ENCODE measurements at places on chromosomes 3 and 15.

- no peak for DNase-seq
Observed at GRCh38 chr3:86951322-86951721, 39.6 kb downstream of the VGLL3 start.

GRCh38 chr3:189121092-189121491, 50.7 kb upstream of the TPRG1 start:
- no peak for DNase-seq

- no peak for DNase-seq
Observed at GRCh38 chr3:184604039-184604601, 42.5 kb downstream of the EPHB3 start.

GRCh38 chr15:94670438-94671034, 439.2 kb downstream of the MCTP2 start:
- no peak for DNase-seq

DNA sequence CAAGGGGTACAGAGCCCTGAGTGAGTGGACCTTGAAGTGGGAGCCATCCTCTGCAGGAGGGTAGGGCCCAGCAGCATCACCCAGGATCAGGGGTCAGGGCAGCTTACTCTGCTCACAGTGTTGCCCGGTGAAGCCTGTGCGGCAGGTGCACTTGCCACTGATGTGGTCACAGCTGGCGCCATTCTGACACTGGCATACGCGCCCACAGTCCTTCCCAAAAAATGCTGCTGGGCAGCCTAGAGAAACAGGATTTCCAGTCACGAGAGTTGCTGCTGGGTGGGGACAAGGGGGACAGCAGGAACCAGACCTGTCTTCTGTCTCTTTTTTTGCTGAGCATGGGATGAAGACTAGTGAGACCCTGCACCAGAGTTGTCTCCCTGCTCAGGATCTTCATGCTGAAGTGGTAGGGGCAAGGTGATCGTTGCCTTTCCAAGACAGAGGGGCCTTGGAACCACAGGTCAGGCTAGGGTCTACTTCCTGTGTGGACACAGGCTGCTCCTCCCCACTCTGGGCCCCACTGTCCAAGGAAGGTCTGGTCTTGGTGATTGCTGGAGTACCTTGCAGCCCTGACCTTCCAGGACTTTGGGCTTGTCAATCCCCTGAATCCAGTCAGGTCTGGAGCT, 46.9 kb downstream of the RAB11A start:
- DNase-seq, result peak; percentile 46

GRCh38 chr3:83894223-83894622, 1064.6 kb upstream of the CADM2 start:
- no peak for DNase-seq

DNA sequence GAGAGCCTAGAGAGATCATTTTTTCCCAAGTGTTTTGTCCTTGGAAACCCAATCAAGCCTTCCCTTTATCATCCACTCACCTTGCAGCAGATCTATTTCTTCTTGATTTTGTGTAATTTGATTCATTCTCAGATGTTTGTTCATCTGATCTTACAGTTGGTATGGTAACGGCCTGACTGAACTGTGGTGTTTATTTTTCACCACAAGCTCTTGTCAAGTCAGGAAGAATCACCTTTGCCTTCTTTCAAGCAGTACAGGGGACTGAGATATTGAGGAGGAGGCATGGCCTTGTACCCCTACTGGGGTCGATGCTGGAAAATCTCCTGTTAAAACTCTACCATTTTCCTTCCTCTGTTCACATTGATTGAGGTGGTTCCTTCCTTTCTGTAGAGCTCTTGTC, 361.4 kb upstream of the CFAP20DC start:
- DNase-seq, result no peak

- no peak for DNase-seq
Observed at GRCh38 chr3:17505856-17506255, 236.6 kb downstream of the TBC1D5 start.

DNA sequence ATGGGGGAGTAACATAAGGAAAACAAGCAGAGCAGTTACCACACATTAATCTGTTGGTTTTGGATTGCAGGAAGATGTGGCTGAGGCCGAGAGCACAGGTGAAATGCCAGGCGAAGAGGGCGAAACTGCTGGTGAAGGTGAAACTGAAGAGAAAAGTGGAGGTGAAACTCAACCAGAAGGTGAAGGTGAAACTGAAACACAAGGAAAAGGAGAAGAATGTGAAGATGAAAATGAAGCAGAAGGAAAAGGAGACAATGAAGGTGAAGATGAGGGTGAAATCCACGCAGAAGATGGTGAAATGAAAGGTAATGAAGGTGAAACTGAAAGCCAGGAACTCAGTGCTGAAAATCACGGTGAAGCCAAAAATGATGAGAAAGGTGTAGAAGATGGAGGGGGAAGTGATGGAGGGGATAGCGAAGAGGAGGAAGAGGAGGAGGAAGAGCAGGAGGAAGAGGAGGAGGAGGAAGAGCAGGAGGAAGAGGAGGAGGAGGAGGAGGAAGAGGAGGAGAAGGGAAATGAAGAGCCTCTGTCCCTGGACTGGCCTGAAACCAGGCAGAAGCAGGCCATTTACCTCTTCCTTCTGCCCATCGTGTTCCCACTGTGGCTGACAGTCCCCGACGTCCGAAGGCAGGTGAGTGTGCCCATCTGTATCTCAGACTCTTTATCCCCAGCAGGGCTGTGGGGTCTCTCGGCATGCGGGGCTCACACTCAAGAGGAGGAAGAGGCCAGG, 28.7 kb downstream of the SLC24A1 start:
- no peak for DNase-seq

- DNase-seq, result no peak
Observed at GRCh38 chr3:126480861-126481260, 5.2 kb upstream of the ZXDC start.

DNA sequence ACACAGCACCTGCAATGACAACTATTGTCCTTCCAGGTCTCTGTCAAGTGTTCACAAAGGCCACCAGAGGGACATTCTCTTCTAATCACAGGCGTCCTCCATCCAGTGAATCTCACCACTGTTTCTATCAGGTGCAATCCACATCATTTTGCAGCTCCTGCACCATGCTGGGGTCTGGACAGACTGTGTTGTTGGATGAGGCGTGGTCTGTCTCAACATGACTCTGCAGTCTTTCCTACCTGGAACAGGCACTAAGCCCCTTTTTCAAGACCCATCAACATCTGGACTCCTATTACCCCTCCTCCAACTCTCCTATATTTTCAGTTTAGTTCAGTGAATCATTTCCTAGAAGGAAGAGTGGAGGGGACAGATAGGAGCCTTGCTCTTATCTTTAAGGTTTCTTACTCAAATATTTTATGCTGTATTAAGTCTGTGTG, 31.5 kb upstream of the VEPH1 start:
- no peak for DNase-seq

DNA sequence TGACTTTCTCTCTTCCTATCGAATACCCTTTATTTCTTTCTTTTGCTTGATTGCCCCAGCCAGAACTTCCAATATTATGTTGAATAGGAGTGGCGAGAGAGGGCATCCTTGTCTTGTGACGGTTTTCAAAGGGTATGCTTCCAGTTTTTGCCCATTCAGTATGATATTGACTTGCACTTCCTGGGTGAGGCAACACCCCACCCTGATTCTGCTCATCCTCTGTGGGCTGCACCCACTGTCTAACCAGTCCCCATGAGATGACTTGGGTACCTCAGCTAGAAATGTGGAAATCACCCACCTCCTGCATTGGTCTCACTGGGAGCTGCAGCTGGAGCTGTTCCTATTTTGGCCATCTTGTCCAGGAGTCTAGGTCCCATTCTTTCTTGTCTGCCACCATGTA, 44.8 kb upstream of the KCNH8 start:
- no peak for DNase-seq

DNA sequence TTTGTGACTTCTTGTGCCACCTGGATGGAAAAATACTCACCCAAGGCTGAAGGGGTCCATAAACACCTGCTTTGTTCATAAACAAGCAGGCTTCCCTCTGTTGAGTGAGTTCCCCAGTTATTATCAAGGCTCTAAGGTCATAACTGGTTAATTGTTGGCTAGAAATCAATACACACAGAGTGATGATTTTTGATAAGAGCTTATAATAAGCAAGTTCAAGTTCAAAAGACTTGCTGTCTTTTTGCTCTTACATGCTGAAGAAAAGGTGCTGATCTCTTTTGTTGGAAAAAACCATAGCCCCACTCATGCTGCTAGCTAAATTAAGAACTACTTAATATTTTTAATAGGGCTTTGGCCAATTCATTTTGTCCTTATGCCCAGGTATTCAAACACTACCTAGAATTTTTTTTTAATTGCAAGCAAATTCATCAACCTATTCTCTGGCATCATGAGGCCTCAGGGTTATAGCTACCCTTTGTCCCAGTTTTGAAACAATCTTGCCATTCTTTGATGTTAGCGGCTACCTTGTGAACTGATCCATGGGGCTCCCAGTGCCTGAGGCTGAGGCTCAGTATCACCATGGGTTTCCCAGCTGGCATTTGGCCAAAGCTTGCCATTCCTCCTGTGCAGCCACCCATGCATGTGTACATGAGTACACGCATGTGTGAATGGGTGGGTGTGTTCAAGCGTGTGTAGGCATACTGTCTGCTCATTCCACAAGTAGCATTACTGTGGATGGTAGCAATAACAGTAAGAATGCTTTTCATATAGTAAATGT, 127.6 kb upstream of the LPP start:
- DNase-seq, result no peak

- DNase-seq, result no peak
Observed at GRCh38 chr3:143160437-143160836, 40.9 kb downstream of the CHST2 start.

- no peak for DNase-seq
Observed at GRCh38 chr3:121665488-121665887, 4.8 kb upstream of the HCLS1 start.
